GM10248 (cell line): ENCODE measurements at places on chromosomes 16 and 17.
A peak's percentile ranks its signal among the peaks of the same experiment; 100 is the strongest.

GRCh38 chr17:80922580-80923160, 69.0 kb upstream of the CHMP6 start:
- DNase-seq = no peak

- no peak for DNase-seq
Measured at GRCh38 chr16:76670125-76670857, 393.1 kb downstream of the CNTNAP4 start.

DNA sequence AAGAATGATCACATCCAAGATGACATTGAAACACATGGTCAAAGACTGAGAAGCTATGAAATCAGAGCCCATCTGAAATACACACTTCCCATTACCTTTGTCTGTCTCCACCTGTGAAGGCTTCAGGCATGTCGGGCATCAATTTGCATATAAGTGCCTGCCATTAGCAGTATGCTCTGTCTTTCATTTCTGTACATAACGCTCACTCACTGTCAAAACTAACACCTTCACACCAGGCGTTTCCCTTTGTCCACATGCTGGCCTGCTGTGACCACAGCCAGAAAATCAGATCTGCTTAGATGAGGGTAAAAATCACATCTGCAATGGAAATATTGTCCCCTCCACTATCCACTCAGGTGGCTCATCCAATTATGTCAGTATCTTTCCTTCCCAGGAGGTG, 524.8 kb downstream of the TOX3 start:
- no peak for DNase-seq

DNA sequence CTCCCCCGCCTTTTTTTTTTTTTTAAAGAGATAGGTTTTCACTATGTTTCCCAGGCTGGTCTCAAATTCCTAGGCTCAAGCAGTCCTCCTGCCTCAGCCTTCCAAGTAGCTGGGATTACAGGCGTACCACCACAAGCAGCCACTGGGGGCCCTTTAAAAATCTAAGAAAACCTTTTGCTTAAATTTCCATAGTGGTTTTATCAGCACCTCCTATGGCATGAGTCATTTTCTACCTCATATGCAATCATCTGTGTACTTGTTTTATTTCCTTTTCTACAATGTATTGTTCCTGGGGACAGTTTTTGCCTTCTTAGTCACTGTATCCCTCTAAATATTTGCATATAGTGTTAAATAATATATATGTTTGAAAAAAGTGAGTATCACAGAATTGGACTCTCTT, 29.2 kb downstream of the GNA13 start:
- peak; percentile 62 for DNase-seq

DNA sequence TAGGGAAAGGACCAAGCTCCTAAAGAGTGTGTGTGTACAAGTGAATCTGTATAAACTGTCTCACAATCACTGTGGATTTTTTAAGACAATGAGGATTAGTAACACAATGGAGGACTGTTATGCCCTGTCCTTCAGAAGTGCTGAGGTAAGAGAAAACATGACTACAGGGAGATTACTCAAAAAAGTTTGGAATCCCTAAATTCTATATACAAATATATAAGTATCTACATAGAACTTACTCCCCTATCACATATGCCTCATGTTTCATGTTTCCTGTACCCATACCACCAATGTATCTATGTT, 81.9 kb downstream of the STH start:
- no peak for DNase-seq

- DNase-seq = no peak
Measured at GRCh38 chr17:72297326-72298115, 176.7 kb downstream of the SOX9 start.

DNA sequence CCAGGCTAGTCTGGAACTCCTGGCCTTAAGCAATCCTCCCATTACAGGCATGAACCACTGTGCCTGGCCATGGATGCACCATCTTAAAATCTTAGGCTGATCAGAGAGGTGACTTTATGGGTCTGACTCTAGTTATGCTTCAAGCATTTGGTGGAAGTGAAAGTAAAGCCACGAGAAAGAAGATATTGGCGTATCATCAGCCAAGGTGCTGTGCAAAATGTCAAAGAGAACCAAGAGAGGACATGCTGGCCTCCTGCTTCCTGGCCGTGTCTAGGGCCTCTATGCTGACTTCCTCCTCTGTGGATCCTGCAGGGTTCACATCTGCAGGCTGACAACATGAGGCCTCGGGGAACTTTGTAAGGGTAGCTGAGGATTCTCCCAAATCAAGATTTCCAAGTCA, 385.2 kb downstream of the MAF start:
- DNase-seq = no peak
